ENCODE measurements at places on chromosomes 2 and 18.

DNA sequence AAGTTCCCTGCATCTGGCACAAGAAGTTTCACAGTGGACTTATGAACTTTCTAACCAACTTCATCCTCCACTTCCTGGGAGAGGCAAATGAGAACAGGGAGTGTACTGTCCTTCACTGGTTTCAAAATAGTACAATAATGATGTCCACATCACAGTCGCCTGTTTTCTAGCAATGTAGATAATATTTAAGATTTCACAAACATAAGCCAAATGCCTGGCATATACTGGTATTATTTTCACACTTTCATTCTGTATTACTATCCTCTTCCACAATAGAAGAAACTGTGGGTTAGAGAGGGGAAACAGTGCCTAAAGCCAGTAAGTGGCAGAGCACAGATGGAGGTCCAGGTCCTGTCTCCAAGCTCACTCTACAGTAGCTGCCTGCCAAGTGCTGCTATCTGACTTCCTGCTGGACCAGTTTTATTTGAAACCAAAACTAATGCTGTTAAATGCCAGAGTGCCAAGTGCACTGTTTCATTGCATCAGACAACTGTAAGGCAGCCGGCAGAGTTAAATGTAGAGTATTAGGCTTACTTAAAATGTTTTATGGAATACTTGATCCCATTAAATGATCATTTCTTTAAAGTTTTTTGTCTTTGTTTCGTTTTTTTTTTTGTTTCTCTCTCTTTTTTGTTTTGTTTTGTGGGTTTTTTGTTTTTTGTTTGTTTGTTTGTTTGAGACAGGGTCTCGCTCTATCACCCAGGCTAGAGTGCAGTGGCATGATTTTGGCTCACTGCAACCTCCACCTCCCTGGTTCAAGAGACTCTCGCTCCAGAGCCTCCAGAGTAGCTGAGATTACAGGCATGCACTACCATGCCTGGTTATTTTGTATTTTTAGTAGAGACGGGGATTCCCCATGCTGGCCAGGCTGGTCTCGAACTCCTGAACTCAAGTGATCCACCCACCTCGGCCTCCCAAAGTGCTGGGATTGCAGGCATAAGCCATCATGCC is 15.1 kb downstream of the COBLL1 start:
- DNase-seq: no peak

GRCh38 chr2:181185948-181186347 is 205.5 kb downstream of the UBE2E3 start:
- no peak for DNase-seq

DNA sequence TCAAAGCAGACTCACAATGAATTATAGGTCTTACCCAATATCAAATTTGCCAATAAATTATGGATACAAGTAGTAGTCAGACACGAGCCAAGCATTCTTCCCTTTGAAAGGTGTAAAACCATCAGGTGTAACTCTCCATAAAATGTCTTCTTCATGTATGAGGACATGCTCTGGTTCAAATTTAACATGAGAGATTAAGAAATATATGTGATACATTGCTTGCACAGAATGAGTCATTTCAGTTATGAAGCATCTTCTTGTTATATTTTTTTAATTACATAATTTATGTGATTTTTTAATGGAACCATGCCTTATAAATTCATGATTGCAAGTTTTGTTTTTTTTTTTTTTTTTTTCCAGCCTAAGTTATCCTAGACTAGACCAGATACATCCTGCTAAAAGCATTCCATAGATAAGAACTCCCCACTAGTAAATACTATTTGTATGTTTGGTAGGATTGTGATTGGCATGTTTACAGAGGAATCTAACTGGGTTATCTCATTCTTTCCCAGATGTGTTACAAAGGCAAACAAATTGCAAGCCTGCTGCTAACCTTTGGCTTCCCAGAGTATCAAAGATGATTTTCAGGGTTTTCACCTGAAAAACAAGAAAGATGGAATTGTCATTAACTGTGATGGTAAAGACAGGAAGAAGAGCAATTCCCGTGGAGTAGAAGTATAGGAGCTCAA is 621.9 kb downstream of the XIRP2 start:
- no peak for DNase-seq

- DNase-seq: no peak
Measured at GRCh38 chr2:99821039-99821438, 321.4 kb downstream of the AFF3 start.

DNA sequence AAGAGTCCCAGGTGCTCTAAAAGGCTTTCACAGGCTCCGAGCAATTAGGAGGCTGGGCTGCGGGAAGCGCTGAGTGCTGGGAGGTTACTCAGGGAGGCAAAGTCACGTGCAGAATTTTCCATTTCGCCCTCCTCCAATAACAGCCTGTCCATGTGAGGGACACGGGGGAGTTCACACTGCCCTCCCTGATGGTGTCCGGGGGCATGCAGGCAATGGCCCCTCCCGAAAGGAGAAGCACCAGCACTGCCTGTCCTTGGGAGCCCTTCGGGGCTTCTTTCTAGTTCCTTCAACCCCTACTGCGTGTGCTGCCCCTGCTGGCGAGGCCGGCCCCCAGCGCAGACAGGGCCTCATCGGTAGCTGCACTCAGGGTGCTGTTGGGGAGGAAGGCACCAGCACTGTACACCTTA is 63.1 kb upstream of the HPCAL1 start:
- DNase-seq: no peak

- DNase-seq: no peak
Measured at GRCh38 chr18:39805218-39805617, 2149.8 kb upstream of the PIK3C3 start.

DNA sequence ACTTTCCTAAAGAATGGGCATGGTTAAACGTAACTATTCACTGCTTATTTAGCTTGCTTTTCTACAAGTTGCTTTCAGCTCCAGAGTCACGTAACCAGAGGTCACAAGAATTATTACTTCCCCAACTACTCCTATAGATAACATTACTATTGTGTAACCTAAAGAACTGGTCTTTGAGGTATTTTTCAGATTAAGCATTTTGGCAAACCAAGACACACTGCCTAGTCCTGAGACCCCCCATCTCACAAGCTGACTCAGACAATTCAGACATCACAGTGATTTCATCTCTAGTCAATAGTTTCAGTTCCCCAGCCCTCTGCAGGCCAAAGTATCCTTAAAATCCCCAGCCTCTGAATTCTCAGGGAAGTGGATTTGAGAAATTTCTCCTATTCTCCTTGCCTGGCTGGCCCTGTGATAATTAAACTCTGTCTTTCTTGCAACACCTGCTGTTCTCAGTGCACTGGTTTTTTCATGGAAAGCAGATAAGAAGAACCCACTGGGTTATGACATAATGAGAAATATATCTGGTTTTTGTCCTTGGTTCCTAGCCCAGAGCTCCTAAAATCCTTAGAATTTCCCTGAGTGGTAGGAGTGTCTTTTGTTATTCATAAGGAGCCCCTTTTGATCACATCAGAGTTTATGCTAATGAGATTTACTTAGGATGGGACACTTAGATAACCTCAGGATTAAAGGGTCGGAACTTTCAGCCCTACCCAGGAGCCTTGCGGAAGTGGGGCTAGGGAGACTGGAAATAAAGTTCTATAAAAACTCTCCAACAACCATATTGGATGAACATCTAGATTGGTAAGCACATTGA is 1310.8 kb upstream of the CHAC2 start:
- no peak for DNase-seq

- no peak for DNase-seq
Measured at GRCh38 chr2:95539836-95540235, 52.0 kb upstream of the TRIM43 start.

DNA sequence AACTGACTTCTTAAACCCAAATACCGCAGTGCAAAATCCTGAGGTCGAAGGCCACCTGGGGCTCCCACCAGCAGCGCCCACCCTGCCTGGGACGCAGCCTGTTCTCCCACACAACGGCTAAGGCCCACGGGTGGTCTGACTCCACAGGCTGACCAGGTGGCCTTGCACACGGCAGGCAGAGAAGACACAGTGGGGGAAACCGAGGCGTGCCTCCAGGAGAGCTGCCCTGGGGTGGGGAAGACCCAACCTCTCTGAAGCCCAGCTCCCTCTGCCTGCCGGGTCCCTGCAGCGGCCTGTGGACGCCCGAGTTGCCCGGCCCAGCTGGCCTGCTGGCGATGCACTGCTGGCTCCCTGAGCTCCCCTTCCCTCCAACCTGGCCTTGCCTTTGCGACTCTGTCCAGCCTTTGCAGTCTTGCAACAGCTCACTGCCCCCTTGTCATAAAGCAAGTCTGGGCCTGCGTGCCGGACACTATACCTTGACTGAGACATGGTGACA is 9.7 kb upstream of the SEMA4C start:
- no peak for DNase-seq

- no peak for DNase-seq
Measured at GRCh38 chr2:45067859-45068570, 58.8 kb upstream of the SIX2 start.

DNA sequence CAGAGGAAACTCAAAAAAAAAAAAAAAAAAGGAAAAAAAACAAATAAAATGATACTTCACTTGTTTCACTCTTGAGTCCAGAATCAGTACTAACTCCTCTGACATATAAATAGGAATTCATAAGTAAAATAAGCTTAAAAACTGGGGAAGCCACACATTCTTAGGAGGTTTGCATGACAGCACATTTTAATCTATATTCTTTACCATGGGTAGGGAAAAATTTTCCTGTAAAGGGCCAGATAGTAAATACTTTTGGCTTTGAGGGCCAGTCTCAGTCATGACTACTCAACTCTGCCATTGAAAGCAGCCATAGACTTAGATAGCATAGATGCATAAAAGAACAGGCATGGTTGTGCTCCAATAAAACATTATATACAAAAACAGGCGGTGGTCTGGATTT is 145.2 kb downstream of the BCL11A start:
- no peak for DNase-seq

DNA sequence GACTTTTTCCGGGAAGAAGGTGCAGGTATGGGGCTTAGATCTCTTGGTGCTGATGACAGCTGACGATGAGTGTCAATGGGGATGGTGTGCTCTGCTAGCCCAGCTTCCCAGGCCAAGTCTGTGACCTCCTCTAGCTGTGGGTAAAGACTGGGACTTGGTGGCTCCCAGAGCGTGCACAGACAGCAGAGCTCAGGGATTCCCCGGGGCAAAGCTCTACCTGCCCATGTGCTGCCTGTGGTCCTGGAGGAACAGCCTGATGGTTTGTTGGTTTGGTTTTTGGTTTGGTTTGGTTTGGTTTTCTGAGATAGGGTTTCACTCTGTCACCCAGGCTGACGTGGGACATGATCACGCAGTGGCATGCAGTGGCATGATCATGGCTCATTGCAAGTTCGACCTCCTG is 19.2 kb downstream of the ATP6V1B1 start:
- no peak for DNase-seq

GRCh38 chr18:62071071-62071470 is 115.8 kb downstream of the PIGN start:
- no peak for DNase-seq

GRCh38 chr2:239366740-239367139 is 34.1 kb downstream of the HDAC4 start:
- DNase-seq: no peak

DNA sequence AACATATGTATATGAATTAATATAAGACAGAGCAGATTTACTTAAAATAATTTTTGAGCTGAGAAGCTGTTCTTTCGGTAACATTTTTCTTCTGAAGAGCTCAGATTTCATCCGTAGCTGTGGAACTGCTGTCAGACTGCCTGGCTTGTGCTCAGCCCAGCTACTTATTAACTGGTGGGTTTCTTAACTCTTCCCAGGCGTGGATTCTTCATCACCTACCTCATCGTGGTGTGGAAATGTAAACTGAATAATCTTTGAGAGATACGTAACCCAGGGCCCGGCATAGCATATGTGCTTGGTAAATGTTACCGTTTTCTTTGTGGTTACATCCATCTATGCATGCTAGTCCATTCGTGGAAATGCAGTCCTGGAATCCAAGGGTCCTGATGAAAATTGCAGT is 145.0 kb downstream of the MCFD2 start:
- DNase-seq: no peak

DNA sequence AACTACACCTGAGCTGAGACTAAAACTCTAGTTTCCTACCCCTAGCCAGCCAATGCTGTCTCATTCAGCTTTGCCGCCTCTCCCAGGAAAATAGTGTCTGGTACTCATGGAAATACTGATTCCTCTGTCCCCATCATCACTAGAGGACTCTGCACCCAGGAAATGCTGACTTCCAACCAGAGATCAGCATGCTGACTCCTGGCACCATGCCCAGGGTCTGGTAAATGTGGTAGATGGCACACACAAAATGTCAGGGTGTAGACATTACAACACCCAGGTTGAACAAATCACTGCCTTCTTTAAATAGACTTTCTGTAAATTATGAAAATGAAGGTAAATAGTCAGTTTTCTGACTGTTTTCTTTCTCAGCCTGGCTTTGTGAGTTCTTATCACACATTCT is 307.3 kb upstream of the CHAC2 start:
- no peak for DNase-seq

GRCh38 chr2:105712166-105712915 is 32.4 kb upstream of the NCK2 start:
- no peak for DNase-seq

DNA sequence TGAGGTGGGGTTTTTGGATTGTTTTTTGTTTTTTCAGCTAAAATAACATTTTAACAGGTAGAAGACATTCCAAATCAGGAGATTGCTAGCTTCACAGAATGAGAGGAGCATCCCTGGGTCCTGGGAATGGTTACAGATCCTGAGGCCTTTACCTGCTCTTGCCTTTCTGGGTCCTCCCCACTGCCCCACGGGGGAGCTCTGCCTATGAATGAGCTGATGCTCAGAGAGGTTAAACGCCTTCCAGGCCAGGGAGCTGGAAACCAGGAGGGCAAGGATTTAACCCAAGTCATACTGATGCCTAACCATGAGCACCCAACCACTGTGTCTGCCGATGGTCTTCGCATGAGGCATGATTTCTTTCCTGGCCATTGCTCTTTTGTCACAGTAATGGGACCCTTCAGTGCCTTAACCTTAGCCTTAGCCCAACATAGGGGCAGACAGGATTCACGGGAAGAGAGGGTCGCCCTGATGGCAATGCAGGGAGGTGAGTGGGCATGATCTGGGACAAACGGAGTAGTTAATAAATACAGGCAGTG is 16.1 kb downstream of the MOCOS start:
- no peak for DNase-seq

DNA sequence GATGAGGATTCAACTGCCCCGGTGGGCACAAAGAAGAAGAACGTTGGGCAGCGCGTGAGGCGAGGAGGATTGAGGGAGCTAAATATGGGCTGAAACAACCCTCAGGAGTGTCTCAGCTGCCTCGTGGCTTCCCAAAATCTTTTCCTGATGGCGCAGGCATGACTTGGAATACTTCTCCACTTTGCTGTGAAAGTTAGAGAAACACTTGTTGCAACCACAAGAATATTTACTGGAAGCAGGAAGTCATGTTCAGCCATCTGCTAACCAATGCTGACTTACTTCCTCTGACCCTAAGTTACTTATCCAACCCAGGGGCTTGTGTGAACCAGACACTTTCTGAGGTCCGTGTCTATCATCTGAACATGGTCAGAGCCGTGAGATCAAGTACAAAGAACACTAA is 148.8 kb downstream of the ARL4C start:
- no peak for DNase-seq

GRCh38 chr18:8800876-8801262 is 95.5 kb downstream of the MTCL1 start:
- DNase-seq: no peak
